IMR-90 (cell line): ENCODE measurements at places on chromosomes 5 and 9. TPM values are rescaled to one million over a fixed set of nuclear protein-coding genes. Genes with fewer than 3 reads are reported as not detected.

IFNE gene
- 0.96 and 1.4 TPM in 2 replicates for polyA plus RNA-seq

SHOC1 gene
- polyA plus RNA-seq = 0.03 TPM in 1 of 2 replicates, not detected in the other

TPD52L3 gene
- polyA plus RNA-seq = not detected in 2 replicates

FOXD4L5 gene
- not detected in 2 replicates for polyA plus RNA-seq

ZNF474 gene
- polyA plus RNA-seq = 0.19 and 0.24 TPM in 2 replicates

CDH18 gene
- polyA plus RNA-seq = 0.24 and 0.29 TPM in 2 replicates

CDX1 gene
- 0.22 and 0.24 TPM in 2 replicates for polyA plus RNA-seq

TMC1 gene
- not detected in 2 replicates for polyA plus RNA-seq
